ENCODE measurements at places on chromosomes 1 and 21.

DNA sequence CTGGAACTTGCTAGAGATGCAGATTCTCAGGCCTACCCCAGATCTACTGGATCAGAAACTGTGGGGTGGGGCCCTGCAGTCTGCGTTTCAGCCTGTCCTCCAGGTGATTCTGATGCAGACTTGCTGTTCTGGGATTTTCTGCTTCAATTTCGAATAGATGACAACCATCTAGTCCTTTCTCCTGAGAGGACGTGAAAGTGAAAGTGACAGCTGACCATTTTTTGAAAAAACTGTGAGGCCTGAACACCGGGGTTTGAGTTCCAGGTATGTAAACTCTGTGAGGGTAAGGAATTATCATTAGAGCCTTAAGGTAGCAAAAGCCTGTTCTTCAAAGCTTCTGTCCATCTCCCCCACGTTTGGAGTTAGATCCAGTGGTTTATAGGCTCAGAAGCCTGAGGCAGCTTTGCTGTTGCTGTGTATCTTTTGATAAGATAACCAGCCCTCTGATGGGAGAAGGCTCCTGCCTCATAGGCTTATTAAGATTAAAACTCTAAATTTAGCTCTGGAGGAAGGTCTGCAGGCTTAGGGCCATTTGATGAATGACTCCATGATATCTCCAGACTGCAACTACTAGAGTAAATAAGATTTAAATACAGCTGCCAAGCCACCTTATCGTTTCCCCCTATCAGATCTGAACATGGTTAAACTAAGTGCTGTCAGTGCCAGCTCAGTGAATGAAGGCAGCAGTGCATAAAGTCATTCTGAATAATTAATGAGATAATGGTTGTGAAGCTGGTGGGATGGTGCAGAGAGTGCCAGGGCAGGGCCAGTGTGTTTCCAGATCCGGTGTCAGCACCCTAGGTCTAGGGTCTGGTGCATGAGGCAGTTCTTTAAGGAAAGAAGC is 335.2 kb downstream of the HHAT start:
- DNase-seq = peak; percentile 19

DNA sequence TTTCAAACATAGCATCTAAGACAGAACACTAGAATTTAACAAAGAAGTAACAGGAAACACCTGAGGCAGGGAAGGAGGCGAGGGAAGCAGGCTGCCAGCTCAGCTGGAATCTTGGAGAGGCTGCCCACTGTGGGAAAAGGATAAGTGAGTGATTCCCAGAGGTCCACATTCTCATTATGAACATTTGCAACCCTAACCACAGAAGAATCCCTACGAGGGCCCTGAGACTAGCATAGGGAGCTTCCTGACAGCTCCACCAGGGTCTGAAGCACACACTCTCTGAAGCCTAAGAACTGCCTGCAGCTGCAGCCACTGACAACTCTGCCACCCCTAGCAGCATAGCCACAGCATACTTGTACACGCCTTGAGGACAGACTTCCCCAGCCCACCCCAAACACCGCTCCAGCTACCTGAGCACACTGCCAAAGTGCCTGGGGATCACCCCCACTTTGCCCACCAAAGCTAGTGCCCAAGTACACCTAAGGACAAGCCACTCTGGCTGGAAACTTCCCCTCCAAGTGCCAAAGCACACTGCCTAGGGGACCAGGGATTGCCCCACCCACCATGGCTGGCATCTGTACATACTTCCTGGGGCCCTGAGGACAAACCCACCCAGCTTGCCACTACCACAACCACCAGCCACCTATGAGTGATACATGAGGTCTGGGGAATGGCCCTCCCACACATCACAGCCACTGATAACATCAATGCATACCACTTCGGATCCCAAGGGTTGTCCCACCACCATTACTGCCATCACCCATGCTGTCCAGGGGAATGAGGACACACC is 76.6 kb upstream of the GUCA2A start:
- no peak for DNase-seq

DNA sequence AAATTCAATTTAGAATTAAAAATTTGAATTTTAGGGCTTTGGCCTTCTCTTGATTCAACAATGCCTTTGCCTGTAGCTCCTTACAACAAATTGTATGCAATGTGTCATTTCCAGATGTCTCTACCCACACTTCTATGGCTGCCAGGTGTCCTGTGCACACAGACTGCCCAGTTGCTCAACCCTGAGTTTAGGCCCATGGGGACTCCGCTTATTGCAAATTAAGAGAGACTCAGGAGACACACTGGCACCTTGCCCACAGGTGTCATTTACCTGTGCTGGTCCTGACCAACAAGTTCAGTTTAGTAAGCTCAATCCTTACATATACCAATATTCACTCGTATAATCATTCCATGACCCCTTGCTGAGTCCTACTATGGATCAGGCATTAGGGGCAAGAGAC is 236.1 kb downstream of the OMA1 start:
- DNase-seq = no peak

DNA sequence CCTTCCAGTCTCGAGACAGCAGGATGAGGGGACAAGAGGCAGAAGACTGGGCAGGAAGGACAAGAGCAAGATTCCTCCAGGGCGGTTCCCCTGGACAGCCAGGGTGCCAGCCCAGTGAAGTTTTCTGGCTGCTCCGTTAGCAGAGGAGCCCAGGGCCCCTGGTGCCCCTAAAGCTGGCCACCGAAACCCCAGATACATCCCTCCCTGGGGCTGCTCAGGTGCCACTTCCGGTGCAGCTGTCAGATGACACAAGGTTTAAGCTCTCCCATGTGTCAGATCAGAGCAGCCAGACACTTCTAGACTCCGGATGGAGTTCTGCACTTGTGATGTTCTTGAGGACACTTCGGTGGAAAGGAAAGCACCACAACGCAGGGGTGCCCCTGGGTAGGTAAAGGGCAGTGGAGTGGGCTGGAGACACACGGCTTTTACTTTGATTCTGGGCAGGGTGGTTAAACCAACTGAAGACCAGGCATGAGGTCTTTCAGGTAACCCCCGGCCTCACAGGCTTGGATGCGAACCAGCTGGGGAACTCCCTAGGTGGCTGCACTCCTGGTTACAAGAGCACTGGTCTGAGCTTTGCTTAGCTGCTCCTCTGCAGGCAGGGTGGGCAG is 85.7 kb downstream of the ITPKB start:
- no peak for DNase-seq

DNA sequence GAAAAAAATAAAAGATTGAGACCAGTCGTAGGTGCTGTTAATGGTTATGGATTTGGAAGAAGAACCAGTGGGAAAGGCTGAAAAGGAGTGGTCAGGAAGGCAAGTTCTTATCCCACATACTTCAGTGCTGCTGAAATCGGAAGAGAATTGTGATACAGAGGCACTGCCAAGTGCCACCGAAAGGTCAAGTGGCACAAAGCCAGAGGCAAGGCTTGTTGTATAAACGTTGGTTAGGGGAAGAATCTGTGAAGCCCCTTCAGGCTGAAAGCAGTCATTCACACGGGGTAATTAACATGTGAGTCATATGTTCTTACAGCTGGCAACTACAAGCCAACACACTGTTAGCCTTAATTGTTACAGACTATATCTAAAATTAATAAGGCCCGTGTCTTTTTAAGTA is 48.8 kb downstream of the ZBTB40 start:
- DNase-seq = peak; percentile 13

DNA sequence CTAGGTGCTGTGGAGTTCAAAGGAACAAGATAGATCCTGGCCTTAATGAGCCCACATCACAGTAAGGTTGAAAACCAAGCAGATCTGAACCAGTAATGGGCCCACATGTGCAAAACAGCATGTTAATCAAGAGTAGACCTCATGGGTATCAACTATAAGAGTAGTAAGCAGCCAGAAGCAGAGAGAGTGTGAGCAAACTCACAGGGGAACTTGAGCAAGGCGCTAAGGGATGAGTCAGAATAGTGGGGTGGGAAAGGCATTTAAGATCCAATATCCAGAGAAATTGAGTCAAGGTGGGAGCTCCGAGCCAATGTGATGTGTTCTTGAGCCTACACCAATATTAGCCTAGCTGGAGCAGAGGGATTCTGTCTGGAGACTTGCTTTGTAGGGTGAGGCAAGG is 52.4 kb upstream of the GJA5 start:
- DNase-seq = no peak

DNA sequence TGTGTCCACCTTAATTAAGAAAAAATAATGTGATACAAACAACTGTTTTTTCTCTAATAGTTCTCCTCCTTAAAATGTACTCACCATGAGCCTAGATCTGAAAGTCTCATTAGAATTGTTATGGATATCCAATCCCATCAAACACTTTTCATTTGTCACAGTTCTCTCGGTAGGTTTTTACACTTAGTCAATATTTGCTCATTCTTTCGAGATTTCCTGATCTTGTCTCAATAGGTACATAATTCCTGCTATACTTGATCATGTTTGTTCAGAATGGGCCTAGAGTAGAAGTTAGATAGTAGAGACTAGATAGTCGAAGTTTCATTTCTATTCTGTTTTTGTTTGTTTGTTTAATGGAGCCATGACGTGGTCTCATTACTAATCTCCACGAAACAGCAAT is 2005.7 kb downstream of the NCAM2 start:
- DNase-seq = no peak

GRCh38 chr1:244155661-244156060 is 104.6 kb downstream of the ZBTB18 start:
- no peak for DNase-seq

GRCh38 chr1:30756545-30757351 is 826 bp downstream of the LAPTM5 start:
- DNase-seq = no peak

- no peak for DNase-seq
Measured at GRCh38 chr1:238177960-238178645, 287.4 kb upstream of the ZP4 start.
